Stimulated activated CD8-positive, alpha-beta memory T cell treated with anti-CD3 and anti-CD28 coated beads, Interleukin-7, amount 100 ng/mL, for 1 hour (primary cell): ENCODE measurements at places on chromosomes 7 and 10.

GRCh38 chr10:127243490-127244272 lies 47.3 kb upstream of the INSYN2A start:
- peak; percentile 4 for DNase-seq

DNA sequence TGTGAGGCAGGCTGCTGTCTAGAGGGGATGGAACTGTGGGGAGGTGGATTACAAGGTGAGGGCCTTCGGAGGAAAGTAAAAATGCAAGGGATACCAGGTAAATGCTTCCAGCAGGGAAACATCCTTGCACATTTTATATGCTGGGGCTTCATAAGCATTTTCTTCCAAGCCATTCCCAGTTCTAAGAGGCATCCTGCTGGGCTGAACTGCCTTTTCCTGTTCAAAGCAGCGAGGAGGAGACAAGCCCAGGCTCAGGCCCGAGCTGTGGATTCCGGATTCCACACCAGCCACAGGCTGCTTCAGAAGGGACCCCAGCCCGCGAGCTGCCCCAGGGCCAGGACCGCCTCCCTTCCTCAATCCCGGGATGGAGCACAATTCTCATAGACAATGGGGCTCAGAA lies 249.7 kb downstream of the TNS3 start:
- DNase-seq: no peak

GRCh38 chr10:117221156-117221711 lies 19.7 kb upstream of the SLC18A2 start:
- DNase-seq: no peak

GRCh38 chr10:122931088-122931906 lies 20.9 kb downstream of the FAM24A start:
- no peak for DNase-seq

- no peak for DNase-seq
Observed at GRCh38 chr10:94103801-94104221, 110.1 kb downstream of the PLCE1 start.

GRCh38 chr7:108686494-108686893 lies 116.8 kb downstream of the DNAJB9 start:
- no peak for DNase-seq

GRCh38 chr7:68009716-68010115 lies 1013.1 kb downstream of the TYW1 start:
- DNase-seq: no peak

DNA sequence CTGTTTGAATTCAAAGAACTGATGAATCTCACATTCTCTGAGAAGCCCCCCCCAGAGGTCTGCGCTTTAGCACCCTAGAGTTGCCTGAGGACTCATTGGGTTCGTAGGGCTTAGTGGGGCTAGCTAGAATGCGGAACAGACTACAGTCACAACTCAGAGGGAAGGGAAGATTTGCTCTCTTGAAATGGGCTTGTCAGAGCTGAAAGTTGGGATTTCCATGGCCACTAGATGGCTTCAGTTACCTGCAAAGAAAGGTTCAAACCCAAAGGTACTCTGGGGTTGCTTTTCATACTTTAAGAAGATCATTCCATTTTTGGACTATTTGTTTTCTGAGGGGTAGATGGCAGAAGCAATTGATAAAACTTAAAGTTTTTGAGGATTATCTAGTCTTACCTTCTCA lies 205.0 kb downstream of the BBS9 start:
- DNase-seq: no peak

- no peak for DNase-seq
Observed at GRCh38 chr10:5549462-5550249, 24.9 kb downstream of the CALML3 start.

- DNase-seq: no peak
Observed at GRCh38 chr10:122859527-122859926, 13.9 kb upstream of the CUZD1 start.

- DNase-seq: no peak
Observed at GRCh38 chr10:42645103-42645502, 6.7 kb upstream of the ZNF33B start.

- DNase-seq: no peak
Observed at GRCh38 chr7:47513741-47514241, 68.1 kb downstream of the TNS3 start.

DNA sequence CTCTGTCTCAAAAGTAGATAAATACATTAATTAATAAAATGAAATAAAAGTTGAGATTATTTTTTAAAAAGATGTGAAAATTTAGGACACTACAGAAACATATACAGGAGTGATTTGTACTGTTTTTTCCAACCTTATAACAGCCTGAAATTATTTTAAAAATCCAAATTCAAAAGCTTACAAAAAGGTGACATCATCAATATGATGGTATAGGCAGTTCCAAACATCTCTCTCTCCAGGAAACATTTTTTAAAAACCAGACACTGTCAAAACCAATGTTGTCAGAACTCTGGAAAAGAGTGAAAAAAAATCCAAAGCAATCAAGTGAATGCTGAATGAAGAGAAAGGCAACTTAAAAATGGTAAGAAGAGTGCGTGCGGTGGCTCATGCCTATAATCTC lies 76.7 kb downstream of the HHEX start:
- no peak for DNase-seq

DNA sequence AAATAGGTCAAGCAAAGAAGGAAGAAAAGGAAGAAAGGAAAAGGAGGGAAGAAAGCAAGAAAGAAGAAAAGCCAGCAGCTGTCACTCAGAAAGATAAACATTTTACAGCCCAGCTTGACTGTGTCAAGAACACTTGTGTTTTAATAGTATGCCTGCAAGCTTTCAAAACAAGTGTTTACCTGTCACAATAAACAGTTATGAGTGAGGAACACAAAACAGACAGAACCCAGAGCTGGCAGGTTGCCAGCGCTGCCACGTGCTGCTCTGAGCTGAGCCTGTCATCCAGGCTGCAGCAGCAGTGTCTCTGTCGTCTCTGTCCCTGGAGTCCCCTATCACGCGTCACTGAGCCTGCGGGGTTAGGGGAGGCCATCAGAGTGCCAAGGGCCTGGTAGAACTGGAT lies 827.6 kb upstream of the AUTS2 start:
- no peak for DNase-seq

DNA sequence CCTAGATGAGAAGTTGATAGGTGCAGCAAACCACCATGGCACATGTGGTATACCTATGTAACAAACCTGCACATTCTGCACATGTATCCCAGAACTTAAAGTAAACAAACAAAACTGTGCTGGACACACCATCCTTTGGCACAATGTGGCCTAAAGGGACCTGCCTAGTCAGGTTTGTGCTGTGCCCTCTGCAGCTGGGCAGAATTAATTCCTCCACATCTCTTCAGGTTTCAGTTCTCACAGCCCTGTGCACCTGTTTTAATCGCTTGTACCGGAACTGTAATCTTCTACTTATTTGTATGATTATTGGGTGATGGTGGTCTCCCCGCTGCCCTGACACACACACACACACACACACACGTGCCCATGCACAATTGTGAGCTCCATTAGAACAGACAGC lies 252.7 kb downstream of the ACTR3B start:
- DNase-seq: no peak

- DNase-seq: no peak
Observed at GRCh38 chr10:3424111-3424851, 251.7 kb upstream of the PITRM1 start.

GRCh38 chr7:55085511-55086412 lies 66.9 kb downstream of the EGFR start:
- no peak for DNase-seq

- DNase-seq: no peak
Observed at GRCh38 chr10:4984223-4984622, 19.4 kb downstream of the AKR1C2 start.

GRCh38 chr7:151247611-151248345 lies 716 bp downstream of the SMARCD3 start:
- no peak for DNase-seq

DNA sequence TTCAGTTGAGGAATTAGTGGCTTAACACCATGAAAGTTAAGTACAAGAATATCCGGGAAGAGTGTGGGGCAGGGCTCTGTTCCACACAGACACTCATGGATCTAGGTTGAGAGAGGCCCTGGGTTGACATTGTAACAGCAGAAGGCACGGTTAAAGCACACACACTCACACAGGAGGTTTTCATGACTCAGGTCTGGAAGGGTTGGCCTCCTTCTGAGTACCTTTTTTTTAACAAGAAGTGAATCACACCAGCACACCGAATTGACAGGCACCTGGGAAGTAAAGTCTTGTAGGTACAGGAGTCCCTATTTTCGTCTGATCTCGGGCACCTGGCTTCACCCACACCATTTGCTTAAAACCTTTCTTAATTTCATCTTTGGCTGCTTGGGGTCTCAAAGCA lies 509.4 kb upstream of the ADARB2 start:
- no peak for DNase-seq

GRCh38 chr10:97215619-97216260 lies 30.0 kb upstream of the SLIT1 start:
- no peak for DNase-seq

GRCh38 chr7:72111086-72111485 lies 301.1 kb downstream of the CALN1 start:
- DNase-seq: no peak

GRCh38 chr7:133837224-133837623 lies 289.9 kb upstream of the LRGUK start:
- no peak for DNase-seq

DNA sequence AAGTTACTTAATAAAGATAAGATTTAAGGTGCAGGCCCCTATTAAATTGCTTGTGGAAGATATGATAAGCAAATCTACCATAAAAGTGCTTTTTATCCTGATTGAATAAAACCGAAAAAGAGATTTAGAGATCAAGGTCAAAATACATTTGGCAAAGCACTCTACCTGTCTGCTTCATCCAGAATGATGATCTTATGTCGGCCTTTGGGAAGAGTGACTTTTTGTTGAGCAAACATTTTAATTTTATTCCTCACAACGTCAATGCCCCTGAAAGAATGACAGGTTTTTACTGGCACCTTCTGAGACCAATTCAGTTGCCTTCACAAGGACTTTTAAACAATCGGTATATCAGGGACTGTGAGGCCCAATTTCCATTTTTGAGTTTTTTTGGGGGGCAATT lies 7.7 kb downstream of the RFC2 start:
- DNase-seq: no peak

DNA sequence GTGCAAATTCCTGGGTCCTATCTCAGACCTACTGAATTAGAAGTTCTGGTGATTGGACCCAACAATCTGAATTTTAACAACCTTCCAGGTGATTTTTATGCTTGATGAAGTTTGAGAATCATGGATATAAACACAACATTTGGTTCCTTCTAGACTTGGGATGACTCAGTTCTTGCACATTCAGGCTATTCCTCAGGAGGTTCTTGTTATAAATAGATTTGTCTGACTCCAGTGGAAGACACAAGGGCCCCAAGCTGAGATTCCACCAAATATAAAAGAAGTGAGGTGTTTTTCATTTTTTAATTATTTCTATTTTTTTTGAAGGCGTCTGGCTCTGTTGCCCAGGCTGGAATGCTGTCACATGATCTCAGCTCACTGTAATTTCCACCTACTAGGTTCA lies 9.4 kb upstream of the TAS2R16 start:
- no peak for DNase-seq

DNA sequence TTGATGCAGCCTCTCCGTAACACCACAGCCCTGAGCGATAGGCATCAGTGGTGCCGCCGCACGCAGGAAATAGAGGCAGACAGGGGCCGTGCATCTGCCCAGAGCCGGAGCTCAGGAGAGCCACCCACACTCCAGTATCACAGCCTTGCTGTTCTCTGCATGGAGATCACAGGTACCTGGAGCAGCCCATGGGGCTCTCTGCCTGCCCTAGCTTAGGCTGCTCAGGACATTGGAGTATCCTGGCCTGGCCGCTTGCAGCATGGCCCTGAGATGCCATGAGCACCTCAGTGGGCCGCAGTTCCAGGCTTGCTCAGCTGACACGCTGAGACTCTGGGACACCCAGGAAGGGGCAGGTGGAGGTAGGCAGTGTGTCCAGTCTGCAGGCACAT lies 47.0 kb downstream of the ELFN1 start:
- DNase-seq: no peak

DNA sequence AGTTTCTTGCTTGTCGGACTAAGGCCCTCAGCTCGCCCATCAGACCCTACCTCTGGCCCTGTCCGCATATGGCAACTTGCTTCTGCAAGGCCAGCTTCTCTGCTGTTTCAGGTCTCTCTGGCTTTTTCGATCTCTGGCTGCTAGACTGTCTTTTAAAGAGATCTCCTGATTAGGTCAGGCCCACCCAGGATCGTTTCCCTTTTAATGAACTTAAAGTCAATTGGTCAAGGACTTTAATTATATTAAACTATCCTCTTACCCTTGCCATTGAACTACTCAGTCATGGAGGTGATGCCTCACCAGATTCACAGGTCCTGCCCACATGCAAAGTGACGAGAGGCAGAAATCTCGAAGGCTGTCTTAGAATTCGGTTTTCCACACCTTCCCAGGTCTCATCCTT lies 670.9 kb downstream of the GATA3 start:
- DNase-seq: no peak

DNA sequence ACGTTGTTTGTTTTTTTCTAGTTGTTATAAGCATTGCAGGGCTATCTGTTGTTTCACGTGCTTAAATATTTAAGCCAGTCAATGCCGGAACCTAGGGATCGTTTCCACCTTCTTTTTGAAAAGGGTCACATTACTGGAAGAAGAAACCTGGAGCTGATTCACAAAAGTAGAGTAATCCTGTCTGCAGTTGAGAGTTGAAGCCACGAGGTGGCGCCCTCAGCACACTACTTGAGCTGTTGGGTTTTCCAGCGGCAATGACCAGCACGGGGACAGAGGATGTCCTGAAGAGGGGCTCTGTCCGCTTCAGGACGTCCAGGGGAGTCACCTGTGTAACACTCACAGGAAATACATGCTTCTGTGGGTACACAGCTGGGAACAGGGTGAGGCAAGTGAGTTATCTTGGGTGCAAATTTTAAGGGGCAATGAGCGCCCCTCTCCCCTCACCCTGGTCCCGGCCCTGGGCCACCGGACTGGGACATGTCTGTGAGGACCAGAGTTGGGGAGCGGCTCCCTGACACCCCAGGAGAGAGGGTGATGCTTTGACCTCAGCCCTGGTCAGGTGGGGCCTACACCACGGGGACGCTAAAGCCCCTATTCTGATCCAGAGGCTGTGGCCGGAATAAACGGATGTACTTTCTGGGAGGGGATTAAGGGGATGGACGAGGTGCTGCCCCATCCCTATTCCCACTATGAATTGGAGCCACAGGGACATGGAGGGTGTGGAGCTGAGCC lies 26.3 kb upstream of the WDFY4 start:
- no peak for DNase-seq

DNA sequence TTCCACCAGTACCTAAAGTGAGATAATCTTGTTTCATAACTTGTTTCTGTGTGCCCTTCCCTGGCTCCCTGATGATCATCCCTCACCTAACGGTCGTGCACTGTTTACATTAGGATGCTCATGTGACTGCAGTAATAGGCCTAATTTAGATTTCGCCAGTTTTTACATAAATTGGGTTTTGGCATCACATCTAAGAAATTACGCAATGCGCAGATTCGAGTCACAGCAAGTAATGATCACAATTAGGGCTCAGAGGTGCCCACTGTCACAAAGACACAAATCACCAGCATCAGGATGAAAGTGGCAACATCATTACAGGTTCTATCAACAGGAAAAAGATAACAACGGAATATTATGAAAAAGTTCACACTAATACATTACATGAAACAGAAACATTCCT lies 94.7 kb downstream of the LARP4B start:
- no peak for DNase-seq

GRCh38 chr7:100148225-100148558 lies 526 bp upstream of the LAMTOR4 start:
- no peak for DNase-seq

- DNase-seq: no peak
Observed at GRCh38 chr7:134891262-134891695, 95.0 kb upstream of the AGBL3 start.
